ENCODE measurements at places on chromosomes 6 and 20.

DNA sequence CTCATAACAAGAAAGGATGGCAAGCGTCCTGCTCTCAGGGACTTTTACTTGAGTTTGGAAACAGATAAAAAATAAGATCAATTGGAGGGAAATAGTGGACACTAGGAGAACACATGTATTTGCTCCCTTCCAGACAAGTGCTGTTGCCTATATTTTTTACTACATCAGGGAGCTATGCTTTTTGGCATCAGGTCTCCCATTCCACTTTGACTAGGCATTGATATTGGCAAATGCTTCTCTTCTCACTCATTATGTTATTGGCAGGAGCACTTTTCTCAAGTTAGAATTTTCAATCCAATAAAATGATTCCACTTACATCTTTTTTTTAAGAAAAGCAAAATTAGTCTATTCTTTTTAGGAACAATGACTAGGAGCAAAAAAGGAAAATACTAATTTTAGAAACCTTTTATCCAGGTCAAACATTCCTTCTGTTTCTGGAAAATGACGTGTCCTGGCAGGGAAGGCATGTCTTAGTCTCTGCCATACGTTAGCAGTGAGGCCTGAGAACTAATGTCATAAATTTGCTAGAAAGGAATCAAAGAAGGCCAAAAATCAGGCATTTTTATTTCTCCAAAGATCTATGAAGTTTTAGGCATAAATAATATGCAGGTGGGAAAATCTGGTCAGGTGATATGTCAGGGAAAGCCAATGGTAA is 21.4 kb downstream of the BCAS1 start:
- no peak for DNase-seq

DNA sequence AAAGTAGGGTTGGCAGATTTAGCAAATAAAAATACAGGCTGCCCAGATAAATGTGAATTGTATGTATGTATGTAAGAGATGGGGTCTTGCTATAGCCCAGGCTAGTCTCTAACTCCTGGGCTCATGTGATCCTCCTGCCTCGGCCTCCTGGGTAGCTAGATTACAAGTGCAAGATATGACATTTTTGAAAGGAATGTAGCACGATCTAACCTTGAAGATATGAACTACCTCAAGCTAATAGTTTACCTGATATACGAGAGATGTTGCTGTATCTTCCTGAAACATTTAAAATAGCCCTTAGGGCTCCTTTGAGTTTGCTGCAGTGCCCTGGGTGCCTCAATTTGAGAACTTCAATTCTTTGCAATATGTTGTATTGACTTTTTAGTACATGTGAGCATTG is 42.1 kb downstream of the AFG1L start:
- no peak for DNase-seq

DNA sequence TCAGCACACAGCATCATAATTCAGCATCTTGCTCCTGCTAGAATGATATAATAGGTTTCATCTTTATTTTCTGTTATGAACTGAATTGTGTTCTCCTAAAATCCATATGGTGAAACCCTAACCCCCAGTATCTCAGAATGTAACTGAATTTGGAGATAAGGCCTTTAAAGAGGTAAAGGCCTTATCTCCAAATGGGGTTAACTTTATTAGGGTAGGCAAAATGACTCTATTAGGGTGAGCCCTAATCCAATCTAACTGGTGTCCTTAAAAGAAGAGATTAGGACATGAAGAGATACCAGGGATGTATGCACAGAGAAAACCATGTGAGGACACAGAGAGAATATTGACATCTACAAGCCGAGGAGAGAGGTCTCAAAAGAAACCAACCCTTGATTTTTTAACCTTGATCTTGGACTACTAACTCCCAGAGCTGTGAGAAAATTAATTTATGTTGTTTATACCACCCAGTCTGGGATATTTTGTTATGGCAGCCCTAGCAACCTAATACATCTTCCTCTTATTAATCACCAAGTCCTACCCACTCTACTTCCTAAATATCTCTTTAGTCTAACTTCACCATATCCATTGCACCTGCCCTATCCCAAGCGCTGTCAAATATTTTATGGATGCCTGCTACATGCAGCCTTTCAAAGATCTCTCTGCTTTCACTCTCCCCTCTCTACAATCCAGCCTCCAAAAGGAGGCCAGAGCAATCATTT is 8.5 kb upstream of the MRS2 start:
- no peak for DNase-seq

DNA sequence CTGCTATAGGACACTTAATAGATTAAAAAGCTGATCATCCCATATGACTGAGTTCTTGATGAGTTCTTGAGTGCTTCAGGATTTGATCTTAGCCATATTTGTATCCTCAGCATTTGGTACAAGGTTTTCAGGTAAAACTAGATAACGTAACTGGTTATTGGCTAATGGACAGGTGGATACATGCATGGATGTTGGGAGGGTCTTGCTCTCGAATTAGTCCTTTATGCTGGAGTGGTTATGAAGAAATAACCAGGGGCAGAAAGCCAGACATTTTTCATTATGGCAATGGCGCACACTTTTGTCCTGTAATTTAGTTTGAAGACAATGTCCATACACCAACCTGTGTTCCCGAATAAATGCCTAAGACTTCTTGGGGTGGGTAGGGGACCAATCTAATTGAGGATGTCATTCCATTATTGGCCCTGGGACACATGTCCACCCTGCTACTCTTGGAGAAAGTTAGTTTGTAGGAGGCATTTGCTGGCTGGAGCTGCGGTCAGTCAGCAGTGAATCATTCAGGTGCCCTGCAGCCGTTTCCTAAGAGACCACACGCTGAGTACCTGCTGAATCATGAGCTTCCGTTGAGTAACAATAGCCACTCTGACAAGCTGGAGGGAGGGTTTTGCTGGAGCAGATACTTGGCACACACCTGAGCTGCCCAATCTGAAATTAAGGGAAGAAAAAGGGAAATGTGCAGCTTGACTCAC is 194.4 kb downstream of the FOXA2 start:
- DNase-seq, result no peak

GRCh38 chr20:57716901-57717300 is 7.1 kb upstream of the PMEPA1 start:
- DNase-seq, result no peak

GRCh38 chr6:12937971-12938370 is 221.4 kb downstream of the PHACTR1 start:
- no peak for DNase-seq

GRCh38 chr6:19668710-19669109 is 168.5 kb upstream of the ID4 start:
- DNase-seq, result no peak

- no peak for DNase-seq
Observed at GRCh38 chr6:101129851-101130250, 248.7 kb upstream of the ASCC3 start.

GRCh38 chr6:116016846-116017545 is 43.7 kb downstream of the FRK start:
- no peak for DNase-seq

GRCh38 chr6:132961122-132961521 is 146.8 kb downstream of the RPS12 start:
- DNase-seq, result no peak

DNA sequence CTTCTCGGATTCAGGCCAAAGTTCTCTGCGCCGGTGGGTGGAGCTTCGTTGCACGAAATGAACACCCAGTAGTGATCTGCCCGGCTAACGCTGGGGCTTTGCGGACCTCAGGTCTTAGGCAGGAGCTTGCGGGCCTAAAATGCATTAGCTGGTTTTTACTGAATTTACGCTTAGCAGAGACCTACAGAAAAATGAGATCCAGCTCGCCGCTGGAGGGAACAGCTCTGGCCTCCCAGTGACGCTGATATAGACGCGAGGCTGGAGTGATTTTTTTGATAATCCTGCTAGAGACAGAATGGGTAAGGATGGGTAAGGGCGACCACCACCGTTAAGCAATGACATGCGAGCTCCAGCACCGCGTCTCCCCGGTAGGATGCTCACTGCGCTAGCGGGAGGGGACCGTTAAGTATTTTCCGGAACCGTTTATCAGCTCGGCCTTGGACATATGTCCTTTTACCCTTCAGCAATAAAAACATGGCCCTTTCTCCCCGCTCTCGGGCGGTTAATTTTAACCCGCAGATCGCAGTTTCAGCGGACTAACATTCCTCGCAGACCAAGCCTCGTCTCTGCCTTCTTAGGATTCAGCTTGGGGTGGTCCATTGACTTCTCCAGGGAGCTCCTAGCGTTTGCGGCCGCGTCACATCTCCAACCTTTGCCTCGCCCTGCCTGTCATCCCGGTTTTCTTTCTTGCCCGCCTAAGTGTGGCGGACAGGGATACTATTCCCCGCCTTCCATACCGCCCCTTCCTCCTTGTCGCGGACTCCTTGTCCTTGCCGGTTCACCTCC is 109.3 kb downstream of the GPX5 start:
- no peak for DNase-seq

GRCh38 chr6:6890400-6890858 is 217.3 kb upstream of the RREB1 start:
- DNase-seq, result peak; percentile 81

DNA sequence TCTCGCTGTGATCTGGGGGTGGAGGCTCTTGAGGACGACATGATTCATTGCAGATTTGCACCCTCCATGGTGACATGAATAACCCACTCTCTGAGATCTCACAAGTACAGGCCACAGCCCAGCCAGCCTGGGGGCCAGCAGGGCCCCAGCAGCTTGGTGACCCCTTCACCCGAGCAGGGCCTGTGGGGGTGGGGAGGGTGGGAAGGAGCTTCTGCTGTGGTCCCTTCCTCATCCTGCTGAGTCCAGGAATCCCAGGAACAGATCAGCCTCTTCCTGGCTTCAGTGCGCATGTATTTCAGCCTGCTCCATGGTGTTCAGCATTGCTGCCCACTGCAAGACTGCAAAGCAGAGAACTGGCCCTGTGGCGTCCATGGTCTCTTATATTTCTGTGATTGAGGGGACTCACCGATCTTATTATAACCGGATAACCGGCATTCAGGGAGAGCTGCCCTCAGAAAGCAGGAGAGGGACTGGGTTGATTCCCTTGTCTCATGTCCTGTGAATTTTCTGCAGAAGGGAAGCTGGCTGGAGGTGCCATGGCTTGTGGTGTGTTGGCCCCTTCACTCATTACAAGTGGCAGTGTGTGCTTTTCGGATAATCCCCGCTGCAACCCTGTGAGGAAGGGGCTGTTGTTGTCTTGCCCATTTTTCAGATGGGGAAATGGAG is 118.8 kb upstream of the FRMD1 start:
- DNase-seq, result no peak

DNA sequence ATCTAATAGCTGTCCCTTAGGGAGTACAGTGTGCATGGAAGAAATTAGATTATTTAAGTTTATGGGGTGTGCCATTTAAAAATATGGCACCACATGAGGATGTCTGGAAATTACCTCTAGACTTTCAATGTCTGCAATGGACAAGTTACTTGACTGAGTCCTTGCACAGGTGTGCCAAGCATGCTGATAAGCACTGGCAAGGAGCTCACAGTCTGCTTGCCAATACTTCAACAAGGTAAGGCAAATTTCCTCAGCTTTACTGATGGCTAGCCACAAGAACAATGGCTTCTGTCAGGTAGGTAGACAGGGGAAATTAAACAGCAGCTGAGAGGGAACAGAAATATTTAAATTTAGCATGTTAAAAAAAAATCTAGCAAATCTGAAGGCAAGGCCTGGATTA is 91.1 kb upstream of the TRAF3IP2 start:
- DNase-seq, result no peak

DNA sequence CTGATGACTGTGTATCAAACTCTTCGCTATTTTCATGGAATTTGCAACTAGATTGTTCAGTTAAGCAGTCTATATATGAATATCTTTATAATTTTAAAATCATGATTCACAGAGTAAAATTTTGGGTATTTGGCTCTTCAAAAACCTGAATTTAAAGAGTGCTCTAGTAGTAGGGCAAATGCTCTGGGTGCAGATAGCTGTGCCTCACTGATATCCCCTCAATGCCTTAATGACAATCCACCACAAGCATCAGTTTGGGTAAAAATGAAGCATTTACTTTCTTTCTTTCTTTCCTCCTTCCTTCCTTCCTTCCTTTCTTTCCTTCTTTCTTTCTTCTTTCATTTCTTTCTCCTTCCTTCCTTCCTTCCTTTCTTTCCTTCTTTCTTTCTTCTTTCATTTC is 239.7 kb downstream of the ADGRB3 start:
- no peak for DNase-seq

DNA sequence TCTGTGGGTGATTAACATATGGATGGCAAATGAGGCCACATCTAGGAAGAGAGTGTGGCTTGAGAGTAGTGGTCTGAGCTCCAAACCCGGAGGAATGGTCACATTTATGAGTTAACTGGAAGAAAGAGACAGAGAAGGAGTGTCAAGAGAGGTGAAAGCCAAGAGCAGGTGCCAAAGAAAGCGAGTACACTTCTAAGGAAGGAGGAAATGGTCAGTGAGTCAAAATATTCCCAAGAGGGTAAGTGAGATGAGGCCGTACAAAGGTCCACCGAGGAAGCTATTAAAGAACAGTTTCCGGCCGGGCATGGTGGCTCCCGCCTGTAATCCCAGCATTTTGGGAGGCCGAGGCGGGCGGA is 104.5 kb upstream of the RNF24 start:
- no peak for DNase-seq

DNA sequence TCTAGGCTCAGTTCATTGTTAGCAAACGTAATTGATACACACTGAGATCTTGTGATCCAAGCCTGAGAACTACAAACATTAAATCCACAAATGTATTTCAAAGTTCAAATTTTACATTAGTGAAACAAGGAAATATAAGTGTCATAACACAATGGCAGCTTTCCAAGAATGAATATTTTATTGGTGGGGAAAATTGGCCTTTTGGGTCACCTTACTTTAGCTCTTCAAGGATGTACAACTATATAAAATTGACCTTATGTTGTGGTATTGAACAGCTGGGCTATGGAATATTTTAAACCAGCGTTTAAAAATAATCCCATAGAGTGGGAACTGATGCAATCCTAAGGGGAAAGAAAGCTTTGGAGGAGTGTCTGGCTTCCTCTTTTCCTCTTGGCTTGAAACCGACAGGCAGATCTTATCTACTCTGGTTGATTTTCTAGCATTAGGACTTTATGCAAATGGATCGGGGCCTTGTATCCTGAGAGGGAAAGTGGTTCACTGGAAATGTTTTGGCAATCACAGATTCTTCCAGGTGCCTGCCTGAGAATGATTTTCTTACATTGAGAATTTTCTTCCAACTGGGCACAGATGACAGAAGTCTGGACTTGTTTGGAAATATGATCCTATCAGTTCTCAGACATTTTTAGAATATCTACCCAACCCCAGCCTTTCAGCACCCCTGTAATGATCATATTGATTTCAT is 184.8 kb upstream of the ECI2 start:
- no peak for DNase-seq

DNA sequence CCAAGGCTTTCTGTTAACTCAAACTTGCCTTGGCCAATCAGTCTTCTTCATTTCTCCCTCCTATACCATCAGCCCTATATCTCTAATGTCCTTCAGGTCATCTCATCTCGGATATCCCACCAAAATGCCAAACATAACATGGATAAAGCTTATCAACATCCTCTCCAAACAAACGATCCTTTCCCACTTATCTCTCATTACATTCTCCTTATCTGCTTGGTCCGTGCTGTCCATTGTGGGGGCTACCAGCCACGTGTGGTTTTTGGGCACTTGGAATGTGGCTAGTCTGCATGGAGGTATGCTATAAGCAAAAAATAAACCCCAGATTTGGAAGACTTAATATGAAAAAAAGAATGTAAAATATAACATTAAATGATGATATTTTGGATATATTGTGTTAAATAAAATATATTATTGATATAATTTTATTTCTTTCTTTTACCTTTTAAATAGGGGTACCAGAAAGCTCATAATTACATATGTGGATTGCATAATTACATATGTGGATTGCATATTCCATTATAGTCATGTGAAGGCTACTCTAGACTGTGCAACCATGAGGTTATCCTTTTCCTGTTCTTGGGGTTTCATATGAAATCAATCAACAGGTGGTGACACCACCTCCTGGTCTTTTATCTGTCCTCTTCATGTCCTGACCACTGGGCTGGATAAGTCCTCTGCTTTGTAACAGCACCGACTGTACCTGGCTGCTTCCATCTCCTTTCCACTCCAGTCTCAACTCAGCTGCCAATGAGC is 123.0 kb downstream of the CD83 start:
- no peak for DNase-seq

Measured in hematopoietic multipotent progenitor cell treated with erythropoietin and hydrocortisone succinate and interleukin-3 and kit ligand, for 15 days (in vitro differentiated cells).